ENCODE measurements at places on chromosomes 1 and 21. TPM values are rescaled to one million over a fixed set of nuclear protein-coding genes. Genes with fewer than 3 reads are reported as not detected.

Gene FCRL5
- 0.72 TPM for total RNA-seq

Gene LEFTY1
- total RNA-seq = not detected

Gene C1orf87
- total RNA-seq = not detected

Gene RIPK4
- total RNA-seq = 51.1 TPM

Gene VAV3
- total RNA-seq = 50.7 TPM

Gene ST6GALNAC5
- total RNA-seq = 0.96 TPM

Gene RPE65
- total RNA-seq = not detected

Gene RAB42
- 0.40 TPM for total RNA-seq

Gene PROX1
- total RNA-seq = 0.88 TPM

Gene PAPPA2
- 0.12 TPM for total RNA-seq

Gene FTCD
- total RNA-seq = 0.36 TPM

Gene PFKFB2
- total RNA-seq = 20.3 TPM

Gene KIF21B
- total RNA-seq = 0.52 TPM

- ATAC-seq = no peak
Observed at GRCh38 chr1:6145864-6146410, 34.2 kb downstream of the CHD5 start.

DNA sequence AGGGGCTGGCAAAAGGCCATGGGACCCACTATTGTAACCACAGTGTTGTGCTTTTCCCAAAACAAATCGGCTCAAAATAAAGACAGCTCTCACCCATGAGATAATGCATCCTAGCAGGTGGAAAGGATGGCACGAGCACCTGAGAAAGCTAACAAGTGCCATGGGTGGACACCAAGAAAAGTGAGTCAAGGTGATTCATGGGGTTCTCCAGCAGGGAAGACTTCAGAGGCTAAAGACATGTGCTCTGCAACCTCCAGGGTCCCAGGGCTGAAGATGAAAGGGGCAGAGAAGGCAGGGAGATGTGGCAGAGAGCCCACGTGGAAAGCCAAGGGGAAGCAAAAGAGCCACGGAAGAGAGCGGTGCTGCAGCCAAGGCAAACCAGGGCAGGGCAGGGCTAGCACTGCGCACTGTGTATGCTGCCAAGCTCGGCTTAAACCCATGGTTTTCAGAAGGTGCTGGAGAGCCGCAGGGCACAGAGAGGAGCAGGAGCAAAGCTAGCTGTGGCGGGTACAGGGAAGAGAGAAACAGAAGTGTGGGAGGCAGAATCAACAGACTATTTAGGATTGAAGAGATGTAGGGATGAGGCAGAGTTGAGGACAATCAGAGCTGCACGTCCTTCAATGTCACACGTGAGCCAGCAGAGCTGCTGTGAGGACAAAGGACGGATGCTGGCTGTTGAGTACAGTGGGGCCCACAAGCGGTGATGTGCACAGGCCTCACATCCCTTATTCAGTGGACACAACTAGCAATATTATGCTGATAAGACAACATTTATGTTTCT lies 41.8 kb upstream of the C1orf198 start:
- peak; percentile 91 for ATAC-seq

- ATAC-seq = no peak
Observed at GRCh38 chr1:202248861-202249260, 55.3 kb downstream of the LGR6 start.

DNA sequence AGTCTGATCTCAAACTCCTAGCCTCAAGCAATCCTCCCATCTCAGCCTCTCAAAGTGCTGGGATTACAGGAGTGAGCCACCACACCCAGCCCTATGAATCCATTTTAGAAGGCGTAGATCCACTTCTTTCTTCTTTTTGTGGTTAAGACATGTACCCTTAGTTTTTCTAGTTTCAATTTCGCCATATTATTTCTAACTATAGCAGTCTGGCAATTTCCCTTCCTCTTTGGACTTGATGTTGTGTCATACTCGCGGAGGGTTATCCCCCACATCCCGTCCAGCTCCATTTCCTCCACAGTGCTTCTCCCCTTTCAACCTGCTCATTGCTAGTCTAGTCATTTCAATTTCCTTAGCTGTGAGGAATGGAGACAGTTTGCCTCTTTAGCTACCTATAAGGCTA lies 5.2 kb upstream of the LRRC8D start:
- ATAC-seq = no peak

GRCh38 chr1:163794551-163794950 lies 472.8 kb downstream of the NUF2 start:
- ATAC-seq = no peak

- no peak for ATAC-seq
Observed at GRCh38 chr1:212233321-212233720, 51.9 kb upstream of the PPP2R5A start.

GRCh38 chr1:14756589-14757285 lies 158.3 kb downstream of the KAZN start:
- ATAC-seq = peak; percentile 31

GRCh38 chr1:41498391-41498790 lies 13.9 kb upstream of the EDN2 start:
- ATAC-seq = no peak

GRCh38 chr1:63316984-63317816 lies 5.2 kb upstream of the FOXD3 start:
- ATAC-seq = peak; percentile 83

- no peak for ATAC-seq
Observed at GRCh38 chr21:26379561-26379960, 193.5 kb downstream of the CYYR1 start.

DNA sequence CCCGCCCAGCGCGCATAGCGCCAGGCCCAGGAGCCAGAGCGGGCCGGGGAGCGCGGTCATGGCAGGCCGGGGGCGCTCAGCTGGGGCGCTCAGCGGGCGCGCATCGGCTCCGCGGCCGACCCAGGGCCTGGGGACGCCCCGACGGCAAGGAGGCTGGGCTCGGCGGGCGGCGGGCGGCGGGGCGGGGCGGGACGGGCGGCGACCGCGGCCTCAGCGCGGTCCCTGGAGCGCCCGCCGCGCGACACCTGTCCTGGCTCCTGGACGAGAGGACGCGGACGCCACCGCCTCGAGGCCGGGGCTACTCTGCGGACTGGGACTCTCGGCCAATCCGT lies 273 bp downstream of the BMP8B start:
- no peak for ATAC-seq

GRCh38 chr21:42414928-42415769 lies 11.4 kb downstream of the UBASH3A start:
- ATAC-seq = peak; percentile 62

- ATAC-seq = no peak
Observed at GRCh38 chr1:57599236-57599994, 175.6 kb upstream of the DAB1 start.

- ATAC-seq = no peak
Observed at GRCh38 chr1:94746635-94747525, 73.3 kb upstream of the SLC44A3 start.

- no peak for ATAC-seq
Observed at GRCh38 chr1:4324525-4324924, 329.9 kb upstream of the AJAP1 start.

DNA sequence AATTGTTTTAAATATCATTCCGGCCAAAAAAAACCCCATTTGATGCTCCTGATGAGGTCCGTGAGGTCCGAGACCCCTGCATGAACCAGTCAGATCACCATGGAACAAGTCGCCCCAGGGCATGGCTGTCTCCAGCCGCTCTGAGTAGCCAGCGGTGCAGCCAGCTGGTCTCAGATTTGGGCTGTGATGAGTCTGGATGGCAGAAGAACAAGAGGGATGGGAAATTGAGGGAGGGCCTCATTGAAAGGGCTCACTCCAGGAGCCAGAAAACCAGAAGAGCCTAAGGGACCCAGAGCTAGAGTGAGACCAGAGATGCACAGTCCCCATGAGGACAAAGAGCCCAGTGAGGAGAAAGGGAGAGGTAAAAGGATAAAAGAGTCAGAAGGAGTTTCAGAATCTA lies 174.0 kb downstream of the TOMM20 start:
- no peak for ATAC-seq

DNA sequence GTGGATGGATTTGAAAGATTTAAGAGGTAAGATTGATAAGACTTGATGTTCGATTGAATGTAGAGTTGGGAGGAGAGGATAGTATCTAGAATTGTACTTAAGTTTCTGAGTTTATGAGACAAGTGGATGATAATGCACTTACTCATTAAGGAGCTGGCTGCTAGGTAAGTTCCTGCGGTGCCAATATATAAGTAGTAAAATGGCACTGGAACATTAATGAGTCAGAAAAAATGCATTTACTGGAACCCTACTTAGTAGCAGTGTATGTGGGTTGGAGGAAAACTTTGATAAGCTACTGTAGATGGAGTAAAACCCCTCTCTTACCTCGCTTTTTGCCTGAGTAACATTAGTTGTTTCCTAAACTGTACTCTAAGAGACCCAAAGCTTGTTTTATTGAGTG lies 68.2 kb downstream of the ZFYVE9 start:
- ATAC-seq = peak; percentile 50

DNA sequence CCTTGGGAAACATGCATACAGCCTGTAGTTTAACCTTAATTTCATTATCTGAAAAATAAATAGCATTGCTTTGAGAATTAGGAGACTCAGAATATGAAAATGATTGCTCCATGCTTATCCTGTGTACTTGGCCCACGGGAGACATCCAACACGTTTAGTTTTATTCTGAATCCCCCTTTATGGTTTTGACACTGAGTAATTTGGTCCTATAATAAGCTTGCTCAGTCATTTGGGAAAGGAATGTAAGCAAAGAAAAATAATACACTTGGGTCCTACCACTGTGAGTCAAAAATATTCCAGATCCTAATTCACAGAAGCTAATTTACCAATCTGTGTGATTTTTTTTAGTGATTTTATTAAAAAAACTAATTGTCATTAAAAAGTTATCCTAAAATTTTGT lies 557.3 kb downstream of the USP25 start:
- no peak for ATAC-seq

DNA sequence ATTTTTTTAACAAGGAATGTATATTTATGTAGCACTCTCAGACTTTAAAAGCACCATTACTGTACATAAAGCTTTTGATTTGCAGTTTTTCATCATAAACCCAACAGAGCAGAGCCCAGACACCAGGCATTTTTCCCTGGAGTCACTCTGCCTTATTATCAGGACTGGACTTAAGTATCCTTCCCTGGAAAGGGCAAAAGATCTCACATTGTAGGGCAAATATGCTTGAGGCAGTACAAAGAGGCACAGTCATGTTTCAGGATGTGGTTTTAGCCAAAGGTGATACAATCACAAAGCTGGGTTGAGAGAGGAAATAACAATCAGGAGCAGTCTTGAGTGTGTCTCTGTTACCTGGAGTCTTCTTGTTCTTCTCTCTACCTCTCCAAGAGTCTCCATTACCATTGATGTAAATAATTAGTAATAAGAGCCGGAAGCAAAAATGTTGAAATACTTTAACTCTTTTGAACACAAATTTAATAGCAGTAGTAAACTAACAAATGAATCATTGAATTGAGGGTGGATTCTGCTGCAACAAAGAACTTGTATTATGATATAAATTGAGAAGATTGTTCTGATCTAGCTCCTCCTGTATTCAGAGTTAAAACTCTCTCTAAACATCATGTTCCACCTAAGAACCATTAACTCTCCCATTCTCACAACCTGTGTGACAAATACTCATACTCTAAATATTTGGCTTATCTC lies 160.5 kb downstream of the LTN1 start:
- ATAC-seq = peak; percentile 28

- peak; percentile 35 for ATAC-seq
Observed at GRCh38 chr1:2481885-2482284, 5.8 kb downstream of the PLCH2 start.

DNA sequence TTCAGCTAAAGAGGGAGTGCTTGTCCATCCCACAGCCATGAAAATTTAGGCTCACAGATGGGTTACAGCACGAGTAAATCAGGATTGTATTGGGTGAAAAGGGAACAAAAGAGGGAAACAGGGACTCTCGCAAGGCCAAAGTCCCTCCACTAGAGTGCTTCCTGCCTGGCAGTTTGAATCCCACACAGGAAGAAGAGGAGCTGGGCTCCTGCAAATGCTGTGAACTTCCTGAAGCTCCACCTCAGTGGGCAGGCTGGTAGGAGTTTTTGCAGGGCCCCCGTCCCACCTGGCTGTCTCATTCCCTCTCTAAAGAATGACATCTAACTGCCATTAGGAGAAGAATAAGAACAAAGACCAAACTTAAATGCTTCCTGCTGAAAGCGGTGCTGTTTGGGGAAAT lies 712.0 kb upstream of the PRMT6 start:
- no peak for ATAC-seq
